ENCODE measurements at places on chromosomes 7 and 10.

- DNase-seq: no peak
These were observed 52.3 kb upstream of the EN2 start for GRCh38 chr7:155405399-155406318.

DNA sequence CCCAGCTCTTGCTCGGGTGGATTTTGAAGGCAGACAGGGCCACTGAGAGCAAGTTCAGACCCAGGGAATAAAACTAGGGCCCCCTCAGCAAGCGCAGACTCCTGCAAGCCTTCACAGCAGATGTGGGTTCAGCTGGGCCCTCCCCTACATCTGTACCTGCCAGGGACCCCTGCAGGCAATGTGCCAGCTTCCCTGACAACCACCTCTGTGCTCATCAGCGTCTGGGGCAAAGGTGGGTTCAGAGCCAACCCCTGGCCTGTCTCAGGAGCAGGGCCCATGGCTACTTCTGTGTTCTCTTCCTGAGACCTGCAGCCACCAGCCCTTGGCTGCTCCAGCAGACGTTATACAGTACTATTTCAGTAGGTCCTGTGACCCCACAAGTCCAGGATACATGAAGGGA lies 189.5 kb downstream of the DIP2C start:
- no peak for DNase-seq

GRCh38 chr7:47826754-47827153 lies 121.5 kb downstream of the PKD1L1 start:
- DNase-seq: no peak

- peak; percentile 53 for DNase-seq
These were observed 117.4 kb downstream of the INPP5A start for GRCh38 chr10:132654708-132655661.

GRCh38 chr7:132349075-132349474 lies 227.2 kb downstream of the PLXNA4 start:
- no peak for DNase-seq

Measured in activated CD4-positive, alpha-beta T cell treated with anti-CD3 and anti-CD28 coated beads, Interleukin-2, amount 50 U/mL, for 48 hours (primary cell).